Activated B cell treated with CpG ODN at 0.5 μM for 24 hours (primary cell): ENCODE measurements at places on chromosomes 7 and 10.

DNA sequence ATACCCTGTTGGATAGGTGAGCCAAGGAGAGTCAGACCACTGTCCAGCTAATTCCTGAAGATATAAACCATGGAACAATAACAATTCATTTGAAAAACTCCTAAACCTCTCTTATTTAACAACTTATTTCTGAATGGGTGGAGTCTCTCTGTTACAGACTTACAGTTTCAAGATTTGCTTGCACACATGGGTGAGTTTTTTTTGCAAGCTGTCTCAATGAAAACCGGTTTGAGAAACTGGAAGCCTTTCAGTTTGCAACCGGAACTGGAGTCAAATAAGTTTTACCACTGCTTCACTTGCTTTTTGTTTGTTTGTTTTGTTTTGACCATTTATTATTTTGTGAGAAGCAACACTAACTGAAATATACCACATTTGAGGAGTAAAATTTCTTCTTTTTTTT is 243.8 kb downstream of the MTERF1 start:
- H3K4me3 ChIP-seq = no peak overlapping the region
- no peak for DNase-seq
- no peak overlapping the region for H3K27ac ChIP-seq
- no peaks in the 10 kb centered on the region for H3K4me1 ChIP-seq

- peaks cover 70% of the 10 kb centered on the region for H3K4me1 ChIP-seq
- peaks cover 32% of the 10 kb centered on the region for H3K36me3 ChIP-seq
- H3K27me3 ChIP-seq = no peaks in the 10 kb centered on the region
- no peak for DNase-seq
- no peak overlapping the region for H3K4me3 ChIP-seq
- H3K27ac ChIP-seq = no peak overlapping the region
These were observed 28.8 kb downstream of the ABI1 start for GRCh38 chr10:26831936-26832335.

- no peak for DNase-seq
- no peaks in the 10 kb centered on the region for H3K4me1 ChIP-seq
- H3K27ac ChIP-seq = no peak overlapping the region
- no peak overlapping the region for H3K4me3 ChIP-seq
These were observed 267.8 kb downstream of the PARD3 start for GRCh38 chr10:34547291-34547690.

- H3K27ac ChIP-seq = no peak overlapping the region
- H3K4me3 ChIP-seq = no peak overlapping the region
- H3K27me3 ChIP-seq = peaks cover 16% of the 10 kb centered on the region
- DNase-seq = no peak
These were observed 230.3 kb upstream of the PRSS58 start for GRCh38 chr7:142488036-142488633.
